Stimulated activated naive CD4-positive, alpha-beta T cell (primary cell): ENCODE measurements at places on chromosomes 16 and 17.

DNA sequence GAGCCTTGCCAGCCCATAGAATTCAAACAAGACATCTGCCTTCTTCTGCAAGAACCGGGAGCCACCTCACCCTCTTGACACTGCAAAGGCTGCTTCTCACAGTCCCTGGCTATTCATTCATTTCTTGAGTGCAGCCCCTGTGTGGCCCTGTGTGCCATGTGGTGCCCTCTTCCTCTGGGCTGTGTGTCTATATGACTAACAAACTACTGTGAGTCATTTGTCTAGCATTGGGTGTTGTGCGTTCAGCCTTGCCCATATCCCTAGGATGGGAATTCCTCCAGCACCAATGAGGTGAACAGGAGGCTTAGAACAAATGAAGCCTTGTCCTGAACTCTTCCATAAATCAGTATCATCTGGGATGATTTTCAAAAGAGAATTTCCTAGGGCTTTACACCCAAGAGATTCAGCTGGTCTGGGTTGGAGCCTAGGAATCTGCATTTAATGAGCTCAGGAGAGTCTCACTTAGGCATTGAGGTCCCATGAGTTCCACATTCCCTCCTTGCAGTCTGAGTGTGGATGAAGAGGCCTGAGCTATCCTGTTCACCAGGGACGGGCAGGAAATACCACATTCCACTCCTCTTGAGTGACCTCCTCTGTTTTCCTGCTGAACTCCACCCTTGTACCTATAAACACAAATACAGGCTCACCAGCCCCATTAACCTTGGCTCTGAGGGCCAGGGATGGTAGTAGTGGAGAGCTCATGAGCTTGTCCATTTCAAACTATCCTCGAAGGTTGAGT is 308.7 kb upstream of the N4BP1 start:
- DNase-seq = no peak

GRCh38 chr17:1649844-1650501 is at the start of gene RILP:
Gene RILP, minus strand, starts transcription at chr17:1649866. Its CDS starts 62 bp downstream, at chr17:1649804.
- DNase-seq = peak; percentile 53

- DNase-seq = peak; percentile 4
These were observed 185.3 kb upstream of the CACNG3 start for GRCh38 chr16:24070851-24071250.

- no peak for DNase-seq
These were observed 2.3 kb downstream of the FOXC2 start for GRCh38 chr16:86568677-86569623.

DNA sequence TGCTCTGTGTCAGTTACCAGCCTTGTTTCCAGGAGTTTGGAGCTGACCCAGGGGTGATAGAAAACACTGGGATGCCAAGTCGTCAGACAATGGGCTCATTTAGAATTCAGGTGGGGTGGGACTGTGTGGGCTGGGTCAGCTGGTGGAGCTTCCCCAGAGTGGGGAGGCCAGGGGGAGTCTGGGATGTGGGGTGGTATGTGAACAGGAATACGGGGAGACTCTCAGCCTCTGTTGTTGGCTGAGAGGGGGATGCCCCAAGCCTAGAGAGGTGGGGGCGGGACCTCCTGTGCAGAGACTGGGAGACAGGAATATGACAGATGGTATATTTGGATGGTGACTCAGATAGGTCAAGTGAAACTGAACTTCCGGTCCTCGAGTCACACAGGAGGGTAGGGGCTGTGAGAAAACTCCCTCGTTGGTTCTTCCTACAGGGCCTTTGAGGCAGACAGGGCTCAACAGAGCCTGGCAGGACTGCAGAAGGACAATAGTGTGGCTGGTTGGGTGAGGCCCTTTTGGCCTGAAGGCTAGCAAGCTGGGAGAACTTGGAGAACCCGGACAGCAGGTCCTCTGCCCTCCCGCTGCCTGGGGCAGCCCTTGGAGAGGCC is 23.7 kb downstream of the CDH1 start:
- no peak for DNase-seq

DNA sequence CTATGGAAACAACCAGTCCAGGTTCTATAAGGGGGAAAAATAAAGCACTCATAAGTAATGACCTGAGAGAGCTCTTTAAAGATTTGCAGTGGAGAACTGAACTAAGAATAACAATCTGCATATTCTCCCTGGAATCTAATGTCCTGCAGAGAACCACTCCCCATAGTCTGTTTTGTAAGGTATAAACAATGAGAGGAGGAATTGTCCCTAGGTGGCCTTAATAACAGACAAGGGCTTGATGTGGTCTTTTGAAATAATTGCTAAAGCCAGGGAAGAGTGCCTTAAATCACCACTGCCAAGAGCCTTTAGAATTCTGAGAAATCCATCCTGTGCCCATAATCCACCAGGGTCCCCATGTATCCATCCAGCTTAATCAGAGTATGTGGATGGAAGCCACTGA is 106.3 kb downstream of the CDH11 start:
- DNase-seq = no peak

- no peak for DNase-seq
These were observed 11.7 kb upstream of the SP2 start for GRCh38 chr17:47884427-47884740.

- DNase-seq = no peak
These were observed 147.4 kb upstream of the SDK2 start for GRCh38 chr17:73791631-73792030.

DNA sequence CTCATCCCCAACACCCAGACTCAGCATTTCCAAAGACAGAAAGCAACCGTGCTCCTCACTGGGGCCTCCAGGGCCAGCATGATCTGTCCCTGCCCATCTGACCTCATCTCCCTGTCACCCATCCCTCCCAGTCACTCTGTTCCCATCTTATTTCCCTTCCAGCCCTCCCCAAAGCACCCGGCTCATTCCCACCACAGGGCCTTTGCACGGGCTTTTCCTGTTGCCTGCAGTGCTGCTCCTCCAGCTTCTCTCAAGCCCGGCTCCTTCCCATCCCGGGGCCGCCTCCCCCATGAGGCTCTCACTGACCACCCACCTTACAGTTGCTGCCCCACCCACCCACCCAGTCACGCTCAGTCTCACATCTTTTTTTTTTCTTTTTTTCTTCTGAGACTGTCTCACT is 54.8 kb downstream of the RMI2 start:
- no peak for DNase-seq

DNA sequence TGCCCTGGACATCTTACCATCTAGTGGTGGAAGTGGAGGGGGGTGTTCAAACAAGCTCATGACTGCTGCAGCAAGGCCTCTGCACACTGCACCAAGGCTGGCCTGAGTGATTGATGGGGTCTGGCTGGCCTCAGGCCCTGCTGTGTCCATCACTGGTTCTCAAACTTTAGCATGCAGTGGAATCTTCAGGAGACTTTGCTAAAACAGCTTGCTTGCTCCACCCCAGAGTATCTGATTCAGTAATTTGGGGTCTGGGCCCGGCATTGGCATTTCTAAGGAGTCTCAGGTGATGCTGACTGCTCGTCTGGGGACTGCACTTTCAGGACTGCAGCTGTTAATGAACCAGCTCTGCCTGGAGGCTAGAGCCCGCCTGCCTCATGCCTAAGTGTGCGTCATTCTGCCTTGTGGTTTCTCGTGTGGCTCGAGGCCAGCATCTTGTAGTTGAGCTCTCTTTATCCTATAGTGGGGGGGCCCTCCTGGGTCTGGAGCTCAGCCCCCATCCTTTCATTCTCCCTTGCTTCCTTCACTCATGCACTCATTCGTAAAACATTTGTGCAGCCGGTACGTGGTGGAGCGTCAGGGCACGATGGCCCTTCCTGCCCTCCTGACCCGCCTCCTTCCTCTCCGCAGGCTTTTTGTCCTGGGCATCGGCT is 4.1 kb downstream of the MGAT5B start:
- DNase-seq = no peak

- DNase-seq = no peak
These were observed 16.6 kb upstream of the TRPV3 start for GRCh38 chr17:3574231-3574630.

- DNase-seq = no peak
These were observed 245.7 kb downstream of the ENGASE start for GRCh38 chr17:79320331-79320730.

- no peak for DNase-seq
These were observed 3.4 kb downstream of the CMTM4 start for GRCh38 chr16:66693149-66693548.

DNA sequence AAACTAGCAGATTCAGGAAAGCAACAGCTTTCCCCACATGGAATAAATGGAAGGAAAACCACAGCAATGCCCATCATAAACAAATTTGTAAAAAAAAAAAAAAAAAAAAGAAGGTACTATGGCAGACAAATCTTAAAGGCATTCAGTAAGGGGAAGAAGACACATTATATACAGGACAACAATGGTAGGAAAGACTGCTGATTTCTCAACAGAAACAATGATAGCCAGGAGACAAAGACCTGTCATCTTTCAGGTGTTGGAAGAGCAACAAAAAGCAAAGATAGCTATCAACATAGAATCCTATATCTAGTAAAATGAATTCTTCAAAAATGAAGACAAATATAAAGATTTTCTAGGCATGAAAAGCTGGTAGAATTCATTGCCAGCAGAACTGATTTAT is 65.9 kb downstream of the KCNJ2 start:
- DNase-seq = no peak

- no peak for DNase-seq
These were observed 11.5 kb downstream of the CACNA1H start for GRCh38 chr16:1164382-1164781.

- no peak for DNase-seq
These were observed 4.3 kb downstream of the GDE1 start for GRCh38 chr16:19517424-19518089.

DNA sequence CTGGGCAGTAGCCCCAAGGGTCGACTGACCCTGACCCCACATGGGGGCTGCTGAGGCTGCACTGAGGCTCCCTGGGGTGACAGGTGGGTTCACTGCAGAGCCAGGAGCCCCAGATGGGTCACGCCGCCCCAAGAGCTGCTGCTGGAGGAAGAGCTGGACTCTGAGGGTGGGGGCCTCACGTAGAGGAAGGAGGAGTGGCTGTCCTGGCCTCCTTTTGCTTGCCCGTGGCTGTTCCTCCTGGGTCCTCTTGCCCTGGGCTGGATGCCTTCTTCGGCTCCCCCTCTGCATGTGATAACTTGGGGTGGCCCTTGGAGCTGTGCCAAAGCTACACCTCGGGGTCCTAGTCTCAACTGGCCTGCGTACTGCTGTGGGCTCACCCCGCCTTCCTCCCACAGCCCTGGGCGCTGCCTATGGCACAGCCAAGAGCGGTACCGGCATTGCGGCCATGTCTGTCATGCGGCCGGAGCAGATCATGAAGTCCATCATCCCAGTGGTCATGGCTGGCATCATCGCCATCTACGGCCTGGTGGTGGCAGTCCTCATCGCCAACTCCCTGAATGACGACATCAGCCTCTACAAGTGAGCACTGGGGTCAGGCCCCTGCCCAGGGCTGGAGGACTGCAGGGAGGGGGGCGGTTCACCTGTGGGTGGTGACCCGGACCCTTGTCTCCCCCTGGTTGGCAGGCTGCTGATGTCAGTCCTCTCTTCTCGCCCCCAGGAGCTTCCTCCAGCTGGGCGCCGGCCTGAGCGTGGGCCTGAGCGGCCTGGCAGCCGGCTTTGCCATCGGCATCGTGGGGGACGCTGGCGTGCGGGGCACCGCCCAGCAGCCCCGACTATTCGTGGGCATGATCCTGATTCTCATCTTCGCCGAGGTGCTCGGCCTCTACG is 1.1 kb upstream of the AMDHD2 start:
- DNase-seq = no peak

DNA sequence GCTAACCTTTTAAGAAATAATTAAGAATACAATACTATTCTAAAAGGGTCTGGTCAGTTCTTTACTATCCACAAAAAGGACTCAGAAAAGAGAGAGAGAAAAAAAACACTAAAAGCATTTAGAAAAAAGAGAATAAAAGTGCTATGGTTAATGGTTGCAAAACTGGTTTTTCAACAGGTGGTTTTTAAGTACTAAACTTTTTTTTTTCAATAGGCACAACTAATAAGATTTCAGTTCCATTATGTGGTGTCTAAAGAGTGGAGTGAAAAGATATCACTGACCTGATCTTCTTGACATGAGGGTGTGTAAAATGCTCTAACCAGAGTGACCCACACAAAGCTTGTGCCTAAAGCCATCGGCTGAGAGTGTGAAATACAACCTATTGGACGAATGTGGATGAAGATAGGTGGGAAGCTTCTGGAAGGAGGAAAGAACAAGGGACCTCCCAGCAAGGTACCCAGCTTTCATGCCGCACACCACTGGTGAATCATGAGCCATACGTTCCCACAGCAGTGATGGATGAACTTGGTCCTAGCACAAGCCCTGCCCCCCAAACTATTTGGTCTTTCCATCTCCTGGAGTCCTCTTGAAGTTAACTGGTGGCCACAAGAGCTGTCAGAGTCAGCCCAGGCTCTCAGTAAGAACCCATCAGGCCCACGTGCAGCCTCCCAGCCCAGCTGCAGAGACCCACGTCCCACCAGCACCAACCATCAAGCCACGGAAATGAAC is 103.0 kb downstream of the ZFHX3 start:
- DNase-seq = no peak

DNA sequence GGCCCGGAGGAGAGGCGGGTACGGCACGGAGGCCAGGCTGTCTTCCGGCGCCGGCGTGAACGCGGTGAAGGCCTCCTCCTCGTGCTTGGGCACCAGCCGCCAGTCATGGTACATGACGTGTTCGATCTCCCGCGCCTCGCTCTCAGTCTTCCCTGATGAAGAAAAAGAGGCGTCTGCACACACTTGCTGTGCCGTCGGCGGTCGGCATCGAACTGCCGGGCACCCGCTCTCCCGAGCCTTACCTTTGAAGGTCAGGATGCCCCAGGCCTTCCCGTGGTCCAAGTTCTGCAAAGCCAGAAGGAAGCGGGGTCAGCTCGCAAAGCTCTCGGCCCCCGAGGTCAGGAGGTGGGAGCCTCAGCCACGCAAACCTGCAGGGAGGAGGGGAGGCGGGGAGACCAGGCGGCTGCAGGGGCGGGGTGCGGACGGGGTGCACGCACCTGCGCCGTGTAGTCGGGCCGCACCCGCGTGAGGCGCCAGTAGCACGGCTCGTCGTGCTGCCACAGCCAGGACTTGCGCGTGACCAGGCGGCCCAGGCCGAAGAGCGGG is at the start of gene EME2:
EME2 (plus strand) TSS at position 449 of the 546 bp plus-strand sequence. CDS start 418 bp downstream, outside the sequence.
- DNase-seq = peak; percentile 50

GRCh38 chr17:61289408-61290385 is 109.9 kb upstream of the TBX2 start:
- DNase-seq = no peak

DNA sequence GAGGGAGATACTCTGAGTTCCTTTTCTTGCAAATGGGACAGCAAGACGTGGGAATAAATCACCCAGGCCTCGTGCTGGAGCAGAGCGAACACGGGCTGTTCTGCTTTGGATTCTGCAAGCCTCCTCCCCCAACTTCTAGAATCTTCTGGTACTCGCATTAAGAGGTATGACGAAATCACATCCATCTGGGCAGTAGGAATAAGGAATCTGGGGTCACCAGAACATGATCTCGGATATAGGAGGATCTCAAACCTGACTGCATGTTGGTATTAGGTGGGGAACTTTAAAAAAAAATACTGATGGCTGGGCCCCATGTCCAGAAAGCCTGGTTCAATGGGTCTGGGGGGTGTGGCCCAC is 49.8 kb upstream of the USP7 start:
- no peak for DNase-seq

GRCh38 chr16:87441886-87442580 is 49.9 kb downstream of the MAP1LC3B start:
- DNase-seq = no peak
